Erythroblast (primary cell): ENCODE measurements at places on chromosomes 2 and 18.
A peak's percentile ranks its signal among the peaks of the same experiment; 100 is the strongest.

DNA sequence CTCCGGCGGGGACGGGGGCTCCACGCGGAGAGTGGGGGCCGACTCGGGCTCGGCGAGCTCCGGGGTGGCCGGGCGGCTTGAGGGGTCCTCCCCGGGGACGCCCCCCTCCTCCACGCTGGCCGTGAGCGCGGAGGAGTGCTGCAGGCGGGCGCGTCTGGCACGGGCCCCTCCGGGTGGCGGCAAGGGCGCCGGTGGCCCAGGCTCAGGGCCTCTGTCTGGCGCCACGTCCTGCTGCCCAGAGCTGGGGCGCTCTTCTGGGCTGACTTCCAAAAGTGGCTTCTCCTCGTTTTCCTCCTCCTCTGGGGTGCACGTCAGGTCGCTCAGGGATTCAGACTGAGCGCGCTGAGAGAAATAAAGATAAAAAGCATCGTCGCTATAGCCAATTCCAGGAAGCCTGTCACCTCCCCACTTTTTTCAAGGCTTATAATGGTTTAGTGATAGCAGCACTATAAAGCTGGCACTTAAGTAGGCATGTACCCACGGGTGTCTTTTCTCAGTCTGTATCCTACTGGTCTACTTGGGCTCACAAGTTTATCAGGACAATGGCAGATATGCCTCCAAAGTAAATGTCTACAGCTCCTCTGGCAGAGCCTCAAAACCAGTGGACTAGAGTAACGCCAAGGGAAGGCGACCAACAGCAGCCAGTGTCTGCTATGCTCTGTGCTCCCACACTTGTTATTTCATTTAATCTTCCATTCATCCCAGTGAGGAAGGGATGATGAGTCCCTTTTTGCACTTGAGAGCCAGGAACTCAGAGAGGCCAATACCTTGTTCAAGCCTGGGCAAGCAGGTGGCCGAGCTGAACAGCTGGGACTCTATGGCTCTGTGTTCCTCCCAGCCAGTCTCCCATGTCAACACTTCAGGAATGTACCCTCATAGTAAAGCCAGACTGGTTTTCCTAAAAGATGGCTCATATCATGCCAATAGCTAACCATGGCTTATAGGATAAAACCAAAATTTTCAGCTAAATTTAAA is 92.6 kb upstream of the MGAT4A start:
- DNase-seq, result no peak

DNA sequence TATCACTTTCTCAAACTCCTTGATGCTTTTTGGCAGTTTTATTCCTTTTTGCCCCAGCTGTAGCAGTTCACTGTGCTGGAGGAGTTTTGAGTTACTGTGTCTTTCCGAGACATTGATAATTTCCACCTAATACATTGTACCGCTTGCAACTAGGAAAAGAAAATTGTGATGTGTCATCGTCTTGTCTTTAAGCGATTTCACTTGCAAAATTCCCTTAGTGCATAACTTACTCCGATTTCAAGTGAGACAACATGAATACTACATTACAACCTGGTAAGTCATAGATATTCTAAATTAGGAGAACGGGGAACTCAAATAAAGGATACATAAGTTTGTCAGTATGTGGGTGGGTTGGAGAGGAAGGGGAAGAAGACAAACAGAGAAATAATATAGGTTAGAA is 340.5 kb upstream of the KYNU start:
- no peak for DNase-seq

- DNase-seq, result no peak
These were observed 75.9 kb downstream of the TMEM18 start for GRCh38 chr2:601387-601698.

GRCh38 chr2:33042819-33043218 is 96.1 kb downstream of the LTBP1 start:
- no peak for DNase-seq

DNA sequence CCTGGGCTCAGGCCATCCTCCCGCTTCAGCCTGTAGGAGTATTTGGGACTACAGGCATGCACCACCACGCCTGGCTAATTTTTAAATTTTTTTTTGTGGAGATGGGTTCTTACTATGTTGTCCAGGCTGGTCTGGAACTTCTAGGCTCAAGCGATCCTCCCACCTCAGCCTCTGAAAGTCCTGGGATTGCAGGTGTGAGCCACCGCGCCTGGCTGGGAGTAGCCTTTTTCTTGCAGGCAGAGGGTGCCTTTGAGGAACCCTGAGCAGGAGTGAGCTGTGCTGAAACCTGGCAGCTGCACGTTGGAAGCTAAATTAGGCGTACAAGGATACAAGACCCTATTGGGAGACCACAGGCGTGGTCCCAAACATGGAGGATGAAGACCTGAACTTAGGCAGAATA is 8.0 kb downstream of the CTDSP1 start:
- no peak for DNase-seq

GRCh38 chr18:73636355-73636754 is 511.3 kb downstream of the FBXO15 start:
- DNase-seq, result no peak

- DNase-seq, result no peak
These were observed 77.8 kb upstream of the TFCP2L1 start for GRCh38 chr2:121362774-121363173.

DNA sequence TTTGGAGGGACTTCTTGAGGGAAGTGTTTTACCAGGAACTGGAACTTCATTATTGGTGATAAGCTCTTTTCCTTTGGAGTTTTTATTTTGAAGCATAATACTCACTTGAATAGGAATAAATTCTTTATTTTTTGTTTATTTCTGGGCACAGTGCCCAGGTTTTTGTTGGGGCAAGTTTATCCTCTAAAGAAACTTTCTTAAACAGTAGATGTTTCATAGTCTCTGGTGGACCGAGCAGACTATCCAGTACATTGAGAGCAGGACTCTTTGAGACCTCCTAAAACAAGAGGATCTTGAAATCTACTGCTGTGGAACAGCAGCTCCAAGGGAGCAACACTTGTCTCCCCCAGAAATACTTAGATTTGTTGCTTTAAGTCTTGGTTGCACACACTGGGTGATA is 109.4 kb downstream of the PARD3B start:
- DNase-seq, result no peak

DNA sequence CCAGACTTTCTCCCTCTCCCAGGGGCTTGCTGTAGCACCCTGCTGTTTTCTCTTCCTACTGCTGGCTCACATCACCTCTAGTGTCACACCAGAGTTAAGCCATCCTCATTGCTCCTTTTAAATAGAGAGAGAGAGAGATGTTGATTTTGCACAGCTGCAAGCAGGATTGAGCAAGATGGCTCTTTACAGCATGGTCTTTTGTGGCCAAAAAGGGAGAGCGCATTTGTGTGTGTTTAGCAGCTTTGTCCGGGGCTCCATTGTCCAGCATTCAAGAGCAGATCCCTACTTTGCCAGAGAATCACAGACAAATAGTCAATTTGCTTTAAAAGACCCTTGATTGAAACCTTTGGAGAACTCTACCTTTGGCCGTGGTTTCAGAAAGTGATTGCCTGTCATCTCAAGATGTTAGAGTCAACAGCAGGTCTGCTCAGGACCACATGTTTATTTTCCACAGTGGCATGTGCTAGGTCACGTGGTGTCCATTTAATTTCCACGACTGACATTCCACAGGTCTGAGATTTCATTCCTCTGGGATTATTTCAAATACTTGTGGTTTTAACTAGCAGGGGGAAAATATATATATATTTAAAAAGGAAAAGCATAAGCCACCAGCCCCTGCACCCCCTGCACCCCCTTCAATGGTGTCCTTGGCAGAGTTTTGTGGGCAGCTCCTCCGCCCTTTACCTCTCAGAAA is 359.9 kb upstream of the SLC14A2 start:
- no peak for DNase-seq

DNA sequence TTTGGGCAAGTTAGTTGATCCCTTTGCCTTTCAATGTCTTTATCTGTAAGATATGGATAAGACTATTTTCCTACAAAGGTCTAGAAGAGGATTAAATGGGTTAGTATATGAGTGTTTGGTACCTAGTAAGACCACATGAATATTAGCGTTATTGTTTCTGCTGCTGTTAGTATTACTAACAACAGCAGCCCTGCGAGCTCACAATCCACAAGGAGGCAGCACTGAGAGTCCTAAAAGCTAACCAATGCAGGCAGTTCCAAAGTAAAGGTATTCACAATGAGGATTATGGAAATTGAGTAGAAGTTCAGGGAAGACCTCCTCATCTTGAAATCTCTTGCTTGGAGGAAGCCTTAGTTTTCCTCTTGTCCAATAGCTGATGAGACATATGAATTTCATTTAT is 248.9 kb downstream of the TDRD15 start:
- DNase-seq, result peak; percentile 43

- no peak for DNase-seq
These were observed 256.2 kb downstream of the HDAC4 start for GRCh38 chr2:239144713-239144999.

DNA sequence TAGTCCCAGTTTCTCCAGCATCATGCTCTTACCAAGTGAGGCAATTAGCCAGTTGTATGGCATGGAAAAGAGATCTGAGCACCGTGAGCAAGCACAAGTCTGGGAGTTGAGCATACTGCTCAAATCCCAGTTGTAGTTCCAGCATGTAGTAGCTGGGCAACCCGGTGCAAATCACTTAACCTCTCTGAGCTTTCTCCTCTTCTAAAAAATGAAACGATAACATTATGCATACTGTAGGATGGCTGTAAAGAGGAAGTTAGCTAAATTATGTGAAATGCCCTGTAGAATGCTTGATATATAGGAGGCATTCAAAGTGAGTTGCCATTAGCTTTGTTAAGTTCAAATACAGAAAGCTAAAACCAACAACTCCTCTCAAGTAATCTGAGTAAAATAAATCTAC is 164.0 kb upstream of the ZEB2 start:
- no peak for DNase-seq

DNA sequence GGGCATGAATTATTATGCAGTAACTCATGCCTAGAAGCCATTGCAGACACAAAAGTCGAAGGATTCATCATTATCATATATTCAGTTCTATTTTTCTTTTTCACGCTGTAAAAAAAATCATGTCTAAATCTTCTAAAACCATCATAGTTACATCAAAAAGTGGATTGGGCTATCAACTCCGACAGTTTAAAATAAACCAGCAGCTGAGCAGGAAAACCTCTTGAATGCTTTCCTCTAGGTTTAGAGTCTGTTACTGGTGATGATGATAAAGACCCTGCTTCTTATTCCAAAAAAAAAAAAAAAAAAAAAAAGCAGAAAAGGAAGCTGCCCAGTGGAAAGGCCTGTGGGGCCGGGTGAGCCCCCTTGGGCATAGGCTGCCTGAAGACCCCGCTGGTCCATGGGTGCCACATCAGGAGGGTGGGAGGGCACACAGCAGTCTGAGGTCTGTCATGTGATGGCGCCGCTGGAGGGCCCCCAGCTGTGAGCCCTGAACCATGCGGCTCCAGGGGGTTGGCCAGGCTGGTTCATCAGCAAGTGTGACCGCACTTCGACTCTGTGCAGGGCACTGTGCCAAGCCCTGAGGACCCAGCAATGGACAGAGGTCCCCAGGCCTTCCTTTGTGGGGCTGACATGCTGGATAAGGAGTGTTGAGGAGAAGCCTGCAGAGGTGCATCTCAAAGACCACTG is 199.6 kb downstream of the EIPR1 start:
- DNase-seq, result no peak

DNA sequence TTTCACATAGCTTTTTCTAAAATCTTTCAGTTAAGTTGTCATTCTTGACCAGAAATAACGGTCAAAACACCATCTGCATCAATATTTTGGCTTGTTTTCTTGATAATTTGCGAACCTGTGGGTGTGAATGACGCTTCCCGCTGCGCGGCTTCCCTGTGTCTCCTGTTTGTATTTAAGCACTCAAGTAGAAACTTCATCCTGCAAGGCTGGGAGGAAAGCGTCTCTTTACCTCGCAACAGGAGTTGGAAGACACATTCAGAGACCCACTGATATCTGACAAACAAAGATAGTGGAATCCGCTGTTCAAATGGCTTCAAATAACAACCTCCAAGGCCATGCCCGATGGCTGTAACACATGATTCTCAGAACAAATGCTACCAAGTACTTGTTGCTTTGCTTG is 704.9 kb downstream of the DCDC2C start:
- DNase-seq, result no peak

GRCh38 chr18:61734396-61734795 is 158.4 kb downstream of the RNF152 start:
- no peak for DNase-seq

GRCh38 chr18:77095391-77096371 is 36.9 kb downstream of the MBP start:
- DNase-seq, result no peak

- no peak for DNase-seq
These were observed 1919.1 kb upstream of the PIK3C3 start for GRCh38 chr18:40035966-40036365.

DNA sequence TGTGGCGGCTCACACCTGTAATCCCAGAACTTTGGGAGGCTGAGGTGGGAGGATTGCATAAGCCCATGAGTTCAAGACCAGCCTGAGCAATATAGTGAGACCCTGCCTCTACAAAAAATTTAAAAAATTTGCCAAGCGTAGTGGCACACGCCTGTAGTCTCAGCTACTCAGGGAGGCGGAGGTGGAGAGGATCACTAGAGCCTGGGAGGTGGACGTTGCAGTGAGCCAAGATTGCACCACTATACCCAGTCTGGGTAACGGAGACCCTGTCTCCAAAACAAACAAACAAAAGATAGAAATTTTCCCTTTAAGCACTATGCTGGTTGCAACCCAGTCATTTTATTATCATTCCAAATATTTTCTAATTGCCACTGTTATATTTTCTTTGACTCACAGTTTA is 32.3 kb downstream of the NPHP1 start:
- no peak for DNase-seq

DNA sequence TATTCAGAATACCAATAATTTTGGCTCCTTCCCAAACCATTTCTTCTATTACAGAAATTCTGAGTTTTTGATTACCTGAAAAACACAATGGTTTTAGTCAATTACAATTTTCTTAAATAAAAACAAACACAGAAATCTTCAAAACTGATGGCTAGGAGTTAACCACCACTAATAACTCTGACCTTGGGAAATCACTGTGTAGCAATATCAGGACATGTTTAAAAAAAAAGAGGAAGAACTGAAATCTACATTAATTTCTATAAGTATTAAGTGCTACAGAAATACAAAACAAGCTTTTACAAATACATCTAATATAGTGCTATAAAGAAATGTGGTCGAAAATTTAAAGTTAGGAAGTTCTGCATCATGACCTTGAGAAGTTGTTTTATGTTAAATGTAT is 14.9 kb downstream of the L3MBTL4 start:
- no peak for DNase-seq

- DNase-seq, result no peak
These were observed 68.2 kb downstream of the HS6ST1 start for GRCh38 chr2:128250229-128251025.

- no peak for DNase-seq
These were observed 47.3 kb upstream of the SERPINE2 start for GRCh38 chr2:224086226-224086914.

- DNase-seq, result no peak
These were observed 341.1 kb downstream of the ARL6IP6 start for GRCh38 chr2:153059338-153060052.
